ENCODE measurements at places on chromosomes 2 and 18. TPM values are rescaled to one million over a fixed set of nuclear protein-coding genes. Genes with fewer than 3 reads are reported as not detected.

Gene GLI2
- total RNA-seq: 1.9 TPM

Gene CCDC102B
- not detected for total RNA-seq

Gene DYNC2LI1
- 48.9 TPM for total RNA-seq

Gene SERTAD2
- 30.3 TPM for total RNA-seq

Gene SERPINB7
- total RNA-seq: 214 TPM

Gene EMILIN1
- 6.9 TPM for total RNA-seq

Gene MYO3B
- 0.34 TPM for total RNA-seq

Gene ATP6V1B1
- total RNA-seq: 22.7 TPM

Gene DSC2
- 33.7 TPM for total RNA-seq

Gene PCBP1
- total RNA-seq: 189 TPM

Gene EVX2
- total RNA-seq: not detected

Gene DNAH7
- total RNA-seq: 0.30 TPM

Gene ASTL
- total RNA-seq: not detected

Gene TFCP2L1
- total RNA-seq: 46.6 TPM

Gene MITD1
- 33.1 TPM for total RNA-seq

Gene FN1
- total RNA-seq: 49.1 TPM

Gene RUFY4
- total RNA-seq: not detected

Gene RGPD3
- total RNA-seq: 0.34 TPM

Gene WDPCP
- total RNA-seq: 9.7 TPM

Gene GRHL1
- total RNA-seq: 116 TPM

Gene IAH1
- total RNA-seq: 26.0 TPM

Gene GREB1
- 3.3 TPM for total RNA-seq

Gene C2orf15
- 4.6 TPM for total RNA-seq

Gene SEMA4C
- 15.7 TPM for total RNA-seq

Gene ADRA2B
- 3.6 TPM for total RNA-seq

Gene KCNG2
- not detected for total RNA-seq

Gene AKAIN1
- total RNA-seq: not detected

Gene AGXT
- not detected for total RNA-seq

Gene CCL20
- 4.2 TPM for total RNA-seq

Gene CNGA3
- not detected for total RNA-seq

Gene UGT1A5
- total RNA-seq: 0.83 TPM

Gene SH2D6
- total RNA-seq: not detected

Gene CNDP1
- 0.97 TPM for total RNA-seq

Gene MC2R
- total RNA-seq: not detected

Gene RAD51AP2
- total RNA-seq: 0.89 TPM

Gene CHRND
- total RNA-seq: not detected

Gene ZSWIM2
- total RNA-seq: not detected

Gene CTNNA2
- 0.21 TPM for total RNA-seq
